ENCODE measurements at places on chromosomes 3 and 15. TPM values are rescaled to one million over a fixed set of nuclear protein-coding genes. Genes with fewer than 3 reads are reported as not detected.

Gene GPR62
- 0.05 TPM for polyA plus RNA-seq

- DNase-seq, result no peak
These were observed 88.6 kb downstream of the LPP start for GRCh38 chr3:188242436-188243123.

- DNase-seq, result no peak
These were observed 137.7 kb downstream of the NSMCE3 start for GRCh38 chr15:29131840-29132420.

GRCh38 chr15:69185216-69185615, 24.8 kb downstream of the GLCE start:
- DNase-seq, result no peak
